ENCODE measurements at places on chromosomes 6 and 20.

GRCh38 chr6:151498327-151498726 is 4.5 kb downstream of the CCDC170 start:
- DNase-seq = no peak

DNA sequence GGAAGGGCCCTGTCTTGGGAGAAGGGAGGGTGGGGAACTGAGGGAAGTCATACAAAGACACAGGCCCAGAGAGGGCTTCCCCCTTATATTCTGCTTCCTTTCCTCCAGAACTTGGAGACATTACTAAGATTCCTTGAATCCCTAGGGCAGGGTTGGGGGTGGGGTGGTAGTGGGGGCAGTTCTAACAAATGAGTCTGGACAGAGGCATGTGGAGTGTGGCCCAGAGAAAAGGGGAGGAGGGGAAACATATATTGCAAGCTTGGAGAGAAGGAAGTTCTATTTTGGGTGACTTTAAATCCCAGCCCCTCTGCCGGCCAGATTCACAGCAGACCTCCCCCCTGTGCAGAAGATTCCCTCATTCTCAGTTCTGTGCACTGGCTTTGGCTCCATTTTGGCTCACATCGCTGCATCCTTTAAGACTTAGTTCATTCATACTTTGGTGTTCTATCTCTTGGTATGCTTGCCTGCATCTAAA is 43.7 kb downstream of the DAAM2 start:
- peak; percentile 90 for DNase-seq

GRCh38 chr6:14706378-14706929 is 539.4 kb upstream of the JARID2 start:
- DNase-seq = no peak

GRCh38 chr6:142235272-142235671 is 66.5 kb upstream of the ADGRG6 start:
- DNase-seq = no peak

GRCh38 chr20:52473186-52473585 is 281.6 kb upstream of the ZFP64 start:
- no peak for DNase-seq
